Stimulated activated naive CD8-positive, alpha-beta T cell treated with anti-CD3 and anti-CD28 coated beads, Interleukin-15, amount 100 ng/mL, for 72 hours (primary cell): ENCODE measurements at places on chromosomes 6 and 20.

GRCh38 chr20:51140671-51141070 lies 117.8 kb upstream of the KCNG1 start:
- DNase-seq = no peak

DNA sequence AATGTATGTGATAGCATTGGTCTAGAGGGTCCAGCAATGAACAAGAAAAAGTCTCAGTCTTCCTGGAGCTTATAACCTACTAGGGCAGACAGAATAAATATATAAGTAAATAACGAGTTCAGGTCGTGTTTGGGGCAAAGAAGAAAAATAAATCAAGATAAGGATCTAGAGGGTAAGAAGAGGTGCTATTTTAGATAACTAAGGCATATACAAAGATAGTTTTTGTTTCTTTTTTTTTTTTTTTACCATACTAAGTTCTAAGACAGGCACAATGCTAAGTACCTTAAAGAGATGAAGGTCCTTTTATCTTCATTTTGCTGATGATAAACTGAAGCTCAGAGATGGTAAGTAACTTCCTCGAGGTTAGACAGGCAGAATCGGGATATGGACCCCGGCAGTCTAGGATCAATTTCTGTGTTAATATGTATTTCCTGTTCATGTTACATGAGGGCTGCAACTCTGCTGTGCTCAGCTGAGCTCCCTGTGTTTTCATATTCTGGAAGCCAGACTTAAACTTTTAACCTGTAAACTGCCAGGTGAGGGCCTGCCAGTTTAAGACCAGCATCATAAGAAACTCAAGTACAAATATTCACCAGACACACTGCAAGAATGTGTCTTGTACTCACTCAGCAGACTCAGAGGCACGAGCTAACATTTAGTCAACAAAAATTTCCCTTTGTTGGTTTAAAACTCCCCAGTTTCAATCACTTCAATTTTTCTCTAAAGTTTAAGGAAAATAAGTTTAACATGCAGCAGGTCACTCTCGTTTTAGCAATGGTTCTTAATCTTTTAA lies 23.3 kb downstream of the SESN1 start:
- no peak for DNase-seq

DNA sequence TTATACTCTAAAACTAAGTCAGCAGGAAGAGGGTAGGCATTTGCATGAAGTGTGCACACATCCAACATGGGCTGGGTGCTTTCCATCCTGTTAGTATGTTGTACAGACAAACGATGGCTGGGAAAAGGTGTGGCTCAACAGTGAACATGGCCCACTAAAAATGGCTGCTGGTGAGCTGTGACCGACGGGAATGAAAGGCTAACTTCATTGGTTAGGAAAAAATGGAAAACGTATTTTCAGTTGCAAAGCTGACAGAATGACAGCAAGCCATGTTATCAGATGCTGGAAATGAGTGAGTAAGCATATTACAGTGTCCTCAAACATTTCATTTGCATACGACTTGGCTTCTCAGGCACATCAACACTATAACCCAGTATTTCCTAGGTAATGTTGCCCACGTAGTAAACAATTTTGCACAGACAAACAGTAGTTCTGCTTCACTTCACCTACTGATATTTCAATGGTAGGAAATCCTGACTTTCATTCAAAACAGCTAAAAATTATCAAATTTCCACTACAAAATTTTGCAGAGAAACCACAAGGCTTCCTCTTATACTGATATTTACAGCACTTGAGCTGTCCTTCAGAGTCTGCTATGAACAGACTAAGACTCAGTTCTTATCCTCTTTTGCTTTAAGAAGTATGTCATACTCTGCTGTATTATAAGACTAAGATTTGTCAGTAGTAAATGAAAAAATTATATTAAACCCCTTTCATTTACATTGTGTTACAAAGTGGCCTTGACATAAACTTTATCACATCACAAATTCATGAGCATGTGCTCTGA lies 98.9 kb downstream of the IRF4 start:
- peak; percentile 45 for DNase-seq

GRCh38 chr20:19205981-19206396 lies 6.5 kb upstream of the SLC24A3 start:
- peak; percentile 65 for DNase-seq

GRCh38 chr6:14804785-14805210 lies 441.1 kb upstream of the JARID2 start:
- no peak for DNase-seq

- no peak for DNase-seq
These were observed 637 bp upstream of the SLC22A3 start for GRCh38 chr6:160347259-160348222.

DNA sequence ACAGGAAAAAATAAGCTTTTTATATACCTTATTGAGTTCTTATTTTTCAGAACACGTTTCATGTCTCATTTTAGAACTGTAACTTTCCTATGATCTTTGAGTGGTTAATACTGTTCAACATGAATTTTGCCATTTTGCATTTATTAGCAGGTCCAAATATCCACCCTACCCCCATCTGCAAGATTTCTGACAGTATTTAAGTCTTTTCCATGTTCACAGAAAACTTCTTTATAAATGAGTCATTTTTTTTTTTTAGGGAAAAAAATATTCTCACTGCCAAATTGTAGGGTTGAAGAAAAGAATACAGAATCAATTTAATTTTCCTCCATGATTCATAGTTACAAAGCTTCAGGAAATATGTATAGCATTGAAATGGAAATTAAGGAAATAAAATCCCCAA lies 101.8 kb downstream of the COL21A1 start:
- DNase-seq = no peak

- DNase-seq = no peak
These were observed 41.4 kb upstream of the BEND6 start for GRCh38 chr6:56913285-56914074.

DNA sequence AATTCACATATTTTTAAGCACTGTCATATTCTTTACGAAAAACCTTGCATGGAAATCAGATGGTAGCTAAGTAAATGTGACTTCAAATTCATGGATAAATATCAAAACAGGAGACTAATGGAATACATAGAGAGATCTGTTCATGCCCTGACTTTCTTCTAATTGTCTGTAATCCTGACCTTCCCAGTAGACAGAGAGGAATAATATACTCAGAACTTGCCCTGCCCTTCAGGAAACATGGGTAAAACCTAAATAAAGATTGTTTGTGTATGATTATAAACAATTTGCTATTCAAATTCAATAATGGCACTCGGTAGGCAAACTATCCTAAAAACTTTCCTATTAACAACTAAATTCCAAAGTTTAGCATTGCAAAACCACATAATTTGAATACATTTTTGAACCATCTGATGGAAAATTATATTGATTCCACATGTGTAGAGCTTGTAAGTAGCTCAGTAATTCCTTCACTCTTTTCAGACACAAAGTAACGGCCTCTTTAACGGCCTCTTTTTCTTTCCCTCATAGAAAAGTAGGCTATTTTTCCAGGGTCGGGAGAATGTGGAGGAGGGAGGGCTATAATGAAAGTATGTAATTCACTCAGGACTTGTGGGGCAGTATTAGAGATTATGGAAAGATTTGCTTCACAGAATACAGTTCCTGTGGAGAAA lies 227.6 kb downstream of the ALDH8A1 start:
- DNase-seq = no peak

DNA sequence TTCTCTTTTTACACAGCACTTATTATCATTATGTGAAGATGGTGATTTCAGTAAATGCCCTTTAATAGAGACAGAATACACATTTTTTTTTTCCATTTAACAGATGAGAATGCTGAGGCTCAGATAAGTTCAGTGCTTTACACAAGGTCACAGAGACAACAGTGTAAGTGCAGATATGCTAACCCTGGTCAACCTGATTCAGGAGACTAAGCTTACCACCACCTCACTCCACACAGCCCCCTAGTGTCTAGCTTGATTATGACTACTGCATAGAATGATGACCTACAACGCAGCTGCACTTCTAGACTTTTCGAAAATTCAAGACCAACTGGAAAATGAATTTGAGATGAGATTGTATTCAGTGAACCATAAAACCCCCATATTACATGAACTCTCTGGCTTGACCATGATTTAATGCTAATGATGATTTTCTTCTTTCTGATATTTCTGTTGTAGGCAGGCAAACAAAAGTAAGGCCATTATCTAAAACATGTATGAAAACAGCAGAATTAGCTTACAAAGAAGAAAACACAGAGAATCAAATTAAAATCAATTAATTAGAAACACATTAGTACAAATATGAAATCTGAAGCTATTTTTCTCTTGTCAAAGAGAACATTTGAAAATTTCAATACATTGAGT lies 212.1 kb upstream of the PHACTR1 start:
- DNase-seq = no peak

- DNase-seq = no peak
These were observed 48.1 kb downstream of the CHMP4B start for GRCh38 chr20:33859157-33859695.

- DNase-seq = no peak
These were observed 53.7 kb downstream of the HNF4A start for GRCh38 chr20:44409132-44409600.

- no peak for DNase-seq
These were observed 44.3 kb downstream of the CPXM1 start for GRCh38 chr20:2756056-2756611.

GRCh38 chr6:68167604-68168003 lies 467.5 kb upstream of the ADGRB3 start:
- DNase-seq = no peak

- no peak for DNase-seq
These were observed 16.1 kb upstream of the MRGBP start for GRCh38 chr20:62780204-62780603.

- no peak for DNase-seq
These were observed 86.6 kb upstream of the TOX2 start for GRCh38 chr20:43827940-43828562.

DNA sequence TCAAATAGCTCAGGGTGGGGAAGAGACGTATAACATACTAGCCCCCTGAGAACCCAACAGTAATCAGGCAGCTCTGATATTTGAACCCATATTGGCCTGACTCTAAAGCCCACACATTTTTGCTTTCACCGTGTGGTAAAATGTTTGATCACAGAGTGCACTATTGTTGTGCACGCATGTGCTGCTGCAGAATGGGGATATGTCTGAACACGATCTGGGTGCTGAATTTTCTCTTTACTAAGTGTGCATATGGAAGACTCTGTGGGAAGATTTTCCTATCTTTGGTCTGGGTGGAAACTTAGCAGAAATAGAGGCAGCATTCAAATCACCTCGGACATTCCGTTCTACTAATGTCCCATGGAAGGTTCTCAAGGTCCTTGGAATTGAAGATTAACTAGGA lies 800.1 kb downstream of the TFAP2A start:
- DNase-seq = no peak

DNA sequence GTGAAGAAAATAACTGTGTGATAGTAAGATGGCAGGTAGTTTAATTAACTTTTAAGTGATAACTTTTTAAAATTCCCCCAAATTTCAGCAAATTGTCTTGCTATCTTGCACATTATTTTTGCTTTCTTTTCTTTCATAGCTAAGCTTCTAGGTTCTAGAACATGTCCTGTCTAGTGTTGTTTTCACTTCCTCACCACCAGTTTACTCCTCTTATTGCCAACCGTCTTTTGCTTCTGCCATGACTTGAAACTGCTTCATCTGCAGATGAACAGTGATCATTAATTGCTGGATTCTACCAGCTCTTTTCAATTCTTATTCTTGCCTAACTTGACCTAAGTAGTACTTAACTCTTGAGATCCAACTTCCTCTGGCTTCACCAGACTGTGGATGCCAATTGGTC lies 137.8 kb downstream of the CENPW start:
- no peak for DNase-seq

GRCh38 chr6:11282245-11282644 lies 49.8 kb upstream of the NEDD9 start:
- DNase-seq = no peak

DNA sequence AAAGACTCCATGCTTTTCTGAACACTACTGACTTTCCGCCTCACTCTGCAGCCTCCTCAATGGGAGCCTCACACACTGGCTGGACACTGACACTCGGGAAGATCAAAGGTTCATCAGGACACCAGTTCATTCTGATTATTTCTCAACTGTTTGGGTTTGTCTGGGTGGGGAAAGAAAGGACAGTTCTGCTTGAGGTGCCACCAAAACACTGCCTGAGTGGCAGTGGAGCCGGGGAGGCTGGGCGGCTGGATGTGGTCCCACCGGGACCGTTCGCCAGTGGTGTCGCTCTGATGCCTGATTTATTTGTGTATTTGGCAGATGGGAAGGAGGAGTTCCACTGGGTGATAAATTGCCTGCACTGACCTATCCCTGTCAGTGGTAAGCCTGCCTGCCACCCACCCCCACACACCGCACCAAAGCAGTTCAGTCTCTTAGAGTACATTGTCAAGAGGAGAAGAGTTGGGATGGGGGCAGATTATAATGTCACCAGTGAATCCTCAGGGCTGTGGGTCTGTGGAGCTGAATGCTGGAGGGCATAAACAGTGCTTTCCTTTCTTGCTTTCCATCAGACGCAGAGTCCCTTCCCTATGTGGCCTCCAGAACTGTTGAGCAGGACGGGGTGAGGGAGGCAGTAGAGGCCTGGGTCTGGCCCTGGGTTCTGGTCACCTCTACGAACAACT lies 49.8 kb downstream of the EDN1 start:
- DNase-seq = no peak

DNA sequence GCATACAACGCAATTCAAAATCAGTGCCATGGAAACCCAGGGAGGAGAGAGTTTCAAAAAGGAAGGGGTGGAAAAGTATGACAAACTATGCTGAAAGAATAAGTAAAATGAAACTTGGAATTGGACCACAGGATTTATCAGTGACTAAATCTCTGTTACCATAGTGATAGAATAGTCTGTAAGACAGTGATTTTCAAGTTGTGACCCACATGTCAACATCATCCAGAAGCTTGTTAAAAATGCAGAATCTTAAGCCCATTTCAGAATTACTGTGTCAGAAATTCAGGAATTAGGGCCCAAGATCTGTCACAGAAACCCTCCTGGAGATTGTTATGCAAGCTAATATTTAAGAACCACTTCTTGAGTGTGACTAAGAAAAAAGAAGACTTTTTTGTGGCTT lies 417.7 kb upstream of the JAG1 start:
- no peak for DNase-seq

- peak; percentile 24 for DNase-seq
These were observed 47.1 kb downstream of the DST start for GRCh38 chr6:56595490-56596122.

DNA sequence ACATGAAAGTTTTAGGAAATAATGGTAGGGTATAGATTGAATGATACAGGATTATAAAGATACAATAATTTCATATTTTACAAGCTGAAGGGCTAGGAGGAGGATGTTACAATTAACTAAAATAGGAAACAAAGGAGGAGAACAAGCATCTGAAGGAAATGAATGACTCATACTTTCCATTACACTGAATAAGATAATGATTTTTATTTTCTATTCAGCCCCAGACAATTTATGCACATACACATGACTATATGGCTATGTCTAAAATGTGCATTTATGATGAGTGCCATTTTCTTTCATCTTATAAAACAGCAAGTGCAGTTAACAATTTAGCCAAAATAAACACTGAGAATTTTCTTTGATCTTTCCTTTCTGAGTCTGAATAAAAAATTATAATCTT lies 994.6 kb upstream of the ADGRB3 start:
- no peak for DNase-seq
